ENCODE measurements at places on chromosomes 13 and 19.

GRCh38 chr13:44128552-44129001 lies 245.0 kb upstream of the SERP2 start:
- DNase-seq: no peak

GRCh38 chr13:25630329-25630900 lies 258.6 kb downstream of the ATP8A2 start:
- DNase-seq: no peak

DNA sequence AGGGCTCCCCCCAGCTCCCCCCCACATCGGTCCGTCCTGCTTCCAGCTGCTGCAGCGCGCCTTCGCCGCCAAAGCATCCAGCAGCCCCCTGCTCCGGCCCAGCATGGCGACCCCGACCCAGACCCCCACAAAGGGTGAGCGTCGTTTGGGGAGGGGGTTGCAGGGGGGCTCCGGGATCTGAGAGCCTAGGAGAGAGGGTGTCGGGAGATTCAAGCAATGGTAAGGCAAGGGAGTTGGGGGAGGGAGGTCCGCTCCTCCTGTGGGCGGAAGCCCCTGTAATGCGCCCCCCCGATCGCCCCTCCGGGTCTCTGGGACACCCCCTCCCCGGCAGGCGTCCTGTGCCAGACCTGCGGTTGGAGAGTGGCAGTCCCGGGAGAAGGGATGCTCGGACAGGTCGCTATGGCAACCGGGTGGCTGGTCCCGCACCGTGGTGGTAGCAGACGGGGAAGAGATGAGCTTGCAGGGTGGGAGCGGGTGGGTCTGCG lies at the start of gene FXYD7:
Gene FXYD7 (plus strand): TSS at position 25 of the 485 bp plus-strand sequence. CDS start 79 bp downstream, at position 104.
- no peak for DNase-seq

GRCh38 chr19:22945560-22945959 lies 57.4 kb downstream of the ZNF728 start:
- no peak for DNase-seq

DNA sequence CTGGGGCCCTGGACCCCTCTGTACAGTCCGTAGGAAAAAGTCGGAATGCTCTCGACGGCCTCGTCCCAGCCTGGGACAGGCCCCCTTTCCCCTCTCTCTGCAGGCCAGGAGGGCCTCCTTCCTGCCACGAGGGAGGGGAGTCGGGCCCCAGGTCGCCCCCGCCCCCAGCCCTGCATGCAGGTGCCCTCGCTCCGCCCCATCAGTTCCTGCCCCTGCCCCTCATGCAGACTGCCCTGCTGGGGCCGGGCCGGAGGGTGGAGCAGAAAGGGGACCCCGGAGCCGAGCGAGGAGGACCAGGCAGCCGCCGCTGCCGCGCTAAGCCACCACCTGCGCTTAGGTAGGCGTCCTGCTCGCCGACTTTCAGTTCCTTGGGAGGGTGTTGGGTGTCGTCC lies 7.3 kb downstream of the LYL1 start:
- no peak for DNase-seq

DNA sequence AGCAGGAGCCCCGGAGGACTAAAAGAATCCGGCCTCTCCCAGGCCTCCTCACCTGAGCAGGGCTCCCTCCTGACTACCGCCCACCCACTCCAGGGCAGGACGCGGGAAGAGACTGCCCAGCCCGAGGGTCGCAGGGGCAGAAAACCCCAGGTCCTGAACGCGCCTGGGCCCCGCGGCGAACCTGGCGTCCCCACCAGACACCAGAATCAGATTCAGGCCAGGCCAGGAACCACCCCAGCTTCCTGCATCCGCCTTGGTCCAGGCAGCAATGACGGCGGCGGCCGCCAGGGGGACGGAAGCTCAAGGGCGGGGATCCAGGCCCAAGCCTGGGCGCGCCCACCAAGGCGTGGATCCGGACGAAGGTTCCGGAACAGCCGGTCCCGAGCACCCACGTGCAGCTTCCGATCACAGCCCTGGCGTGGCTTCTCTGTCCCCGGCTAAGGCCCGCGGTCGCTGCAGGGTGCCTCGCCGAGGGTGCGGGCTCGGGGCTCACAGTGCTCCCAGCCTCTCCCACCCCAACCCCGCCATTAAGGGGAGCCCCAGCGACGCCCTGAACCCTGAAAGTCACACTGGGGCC lies 3.6 kb downstream of the LGALS7 start:
- peak; percentile 91 for DNase-seq

GRCh38 chr19:5011476-5012238 lies 42.7 kb downstream of the KDM4B start:
- no peak for DNase-seq

DNA sequence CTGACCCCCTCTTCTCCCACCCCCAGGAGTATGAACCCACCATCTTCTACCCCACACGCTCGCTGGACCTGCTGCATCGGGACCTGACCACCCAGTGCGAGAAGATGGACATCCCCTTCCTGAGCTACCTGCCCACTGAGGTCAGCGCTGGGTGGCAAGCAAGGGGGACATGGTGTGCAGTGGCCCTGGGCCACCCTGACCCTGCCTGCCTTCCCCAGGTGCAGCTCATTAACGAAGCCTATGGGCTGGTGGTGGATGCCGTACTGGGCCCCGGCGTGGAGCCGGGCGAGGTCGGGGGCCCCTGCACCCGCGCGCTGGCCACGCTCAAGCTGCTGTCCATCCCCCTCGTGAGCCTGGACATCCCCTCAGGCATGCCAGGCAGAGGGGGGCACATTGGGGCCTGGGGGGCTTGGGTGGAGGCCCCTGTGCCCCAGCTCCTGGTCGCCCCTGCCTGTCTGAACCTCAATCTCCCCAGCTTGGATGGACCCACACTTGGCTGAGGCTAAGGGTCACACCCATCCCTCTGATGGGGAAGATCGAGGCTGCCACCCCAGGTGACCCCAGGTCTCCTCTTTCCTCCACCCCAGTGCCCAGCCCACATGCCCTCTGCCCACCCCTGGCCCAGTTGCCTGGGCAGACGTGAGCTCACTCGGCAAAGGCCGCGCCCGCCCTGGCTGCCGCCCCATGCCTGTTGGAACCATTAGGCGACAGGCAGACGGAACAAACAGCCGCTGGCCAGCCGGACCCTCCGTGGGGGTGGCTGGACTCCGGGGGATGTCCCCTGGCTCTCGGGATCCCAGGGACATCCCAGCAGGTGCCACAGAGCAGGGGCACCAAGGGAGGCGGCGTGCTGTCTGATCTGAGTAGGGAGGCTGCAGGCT lies 2.5 kb upstream of the CILP2 start:
- no peak for DNase-seq

GRCh38 chr19:53600217-53600616 lies 31.6 kb upstream of the DPRX start:
- no peak for DNase-seq

- no peak for DNase-seq
Observed at GRCh38 chr19:35403116-35403760, 32.4 kb downstream of the GPR42 start.

GRCh38 chr13:109159650-109160309 lies 530.4 kb downstream of the MYO16 start:
- DNase-seq: no peak

GRCh38 chr13:95507991-95508390 lies 44.5 kb upstream of the CLDN10 start:
- no peak for DNase-seq

DNA sequence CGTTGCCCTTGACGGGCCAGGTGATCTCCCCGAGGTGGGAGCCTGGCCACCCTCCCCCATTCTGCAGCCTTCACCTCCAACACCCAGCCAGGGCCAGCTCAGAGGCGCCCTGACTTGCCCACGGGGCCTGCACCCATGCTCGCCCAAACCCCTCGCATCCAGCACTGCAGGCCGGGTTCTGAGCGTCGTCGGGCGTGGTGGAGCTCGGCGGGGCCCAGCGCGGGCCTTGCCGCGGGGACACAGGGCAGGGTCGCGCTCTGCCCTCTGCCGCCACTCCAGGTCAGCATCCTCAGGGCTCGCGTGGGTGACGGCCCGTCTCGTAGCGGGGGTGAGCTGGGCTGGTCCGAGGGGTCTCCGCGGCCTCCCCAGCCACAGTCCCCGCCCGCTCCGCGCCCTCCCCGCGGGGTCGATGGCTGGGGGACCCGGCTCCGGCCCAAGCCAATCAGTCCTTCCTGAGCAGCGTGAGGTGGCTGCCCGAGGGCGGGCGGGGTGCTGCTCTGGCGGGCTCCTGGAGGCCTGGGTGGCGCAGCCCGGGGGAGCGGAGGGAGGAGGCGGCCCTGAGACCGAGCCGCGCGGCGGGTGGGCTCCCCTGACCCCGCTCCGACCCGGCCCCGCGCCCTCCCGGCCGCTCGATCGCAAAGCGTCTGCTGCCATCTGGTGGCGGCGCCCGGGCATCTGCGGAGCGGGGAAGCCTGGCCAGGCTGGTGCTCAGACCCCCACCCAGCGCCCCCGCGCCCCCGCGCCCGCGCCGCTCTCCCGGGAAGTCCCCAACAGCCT lies 61.4 kb downstream of the CCNE1 start:
- peak; percentile 43 for DNase-seq

DNA sequence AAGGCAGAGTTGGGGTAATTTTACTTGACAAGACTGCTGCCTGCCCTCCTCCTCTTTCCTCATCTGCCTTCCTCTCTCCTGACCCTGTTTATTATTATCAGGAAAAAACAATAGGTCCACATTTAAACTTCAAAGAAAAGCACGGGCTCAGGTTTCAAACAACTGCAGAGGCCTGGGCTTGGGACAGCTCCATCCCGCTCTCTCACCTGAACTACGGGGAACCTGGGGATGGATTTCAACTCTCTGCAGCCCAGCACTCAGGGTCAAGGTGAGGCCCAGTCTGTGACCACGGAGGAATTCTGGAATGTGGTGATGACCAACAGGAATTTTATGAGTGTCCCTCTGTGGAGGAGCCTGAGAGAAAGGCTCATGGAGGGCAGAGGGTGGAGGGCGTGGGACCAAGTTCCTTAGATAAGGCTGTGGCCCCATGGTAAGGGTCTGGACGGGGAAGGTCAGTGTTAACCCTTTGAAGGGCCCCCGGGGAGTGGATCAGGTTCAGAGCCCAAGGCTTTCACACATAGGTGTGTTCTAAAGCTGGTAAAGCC lies 220.8 kb upstream of the MAB21L1 start:
- no peak for DNase-seq

- DNase-seq: no peak
Observed at GRCh38 chr13:63393112-63393511, 1977.5 kb upstream of the PCDH20 start.

DNA sequence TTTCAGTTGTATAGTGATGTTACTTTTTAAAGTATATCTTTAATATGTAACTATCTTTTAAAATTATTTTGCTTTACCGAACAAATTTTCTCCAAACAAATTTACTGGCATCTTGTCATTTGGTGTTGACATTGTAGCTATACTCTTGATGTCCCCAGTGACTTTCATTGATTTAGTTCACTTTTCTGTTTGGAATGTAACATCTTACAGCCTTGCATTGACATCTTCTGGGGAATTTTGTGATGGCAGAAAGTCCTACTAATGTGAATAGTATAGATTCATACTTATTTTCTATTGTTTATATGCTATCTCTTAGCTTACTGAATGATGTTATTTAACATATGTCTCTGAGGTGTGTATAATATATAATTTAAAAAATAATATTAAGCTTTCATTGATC lies 800.9 kb upstream of the ATXN8OS start:
- no peak for DNase-seq

GRCh38 chr19:6041991-6042481 lies 64.1 kb upstream of the RANBP3 start:
- no peak for DNase-seq

DNA sequence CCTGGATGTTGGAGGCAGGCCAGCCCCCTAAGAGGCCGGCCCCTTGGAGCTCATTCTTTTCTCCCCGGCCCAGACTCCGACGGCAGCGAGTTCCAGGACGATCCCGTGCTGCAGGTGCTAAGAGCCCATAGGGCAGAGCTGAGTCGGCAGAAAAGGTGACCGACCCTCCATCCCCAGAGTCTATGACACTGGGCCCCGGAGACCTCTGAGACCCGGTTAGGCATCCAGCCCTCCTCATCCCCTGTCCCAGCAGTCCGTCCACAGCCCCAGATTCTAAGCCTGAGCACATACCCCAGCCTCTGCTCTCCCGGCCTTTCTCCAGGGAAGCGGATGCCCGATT lies 7.3 kb upstream of the ARHGAP33 start:
- no peak for DNase-seq

DNA sequence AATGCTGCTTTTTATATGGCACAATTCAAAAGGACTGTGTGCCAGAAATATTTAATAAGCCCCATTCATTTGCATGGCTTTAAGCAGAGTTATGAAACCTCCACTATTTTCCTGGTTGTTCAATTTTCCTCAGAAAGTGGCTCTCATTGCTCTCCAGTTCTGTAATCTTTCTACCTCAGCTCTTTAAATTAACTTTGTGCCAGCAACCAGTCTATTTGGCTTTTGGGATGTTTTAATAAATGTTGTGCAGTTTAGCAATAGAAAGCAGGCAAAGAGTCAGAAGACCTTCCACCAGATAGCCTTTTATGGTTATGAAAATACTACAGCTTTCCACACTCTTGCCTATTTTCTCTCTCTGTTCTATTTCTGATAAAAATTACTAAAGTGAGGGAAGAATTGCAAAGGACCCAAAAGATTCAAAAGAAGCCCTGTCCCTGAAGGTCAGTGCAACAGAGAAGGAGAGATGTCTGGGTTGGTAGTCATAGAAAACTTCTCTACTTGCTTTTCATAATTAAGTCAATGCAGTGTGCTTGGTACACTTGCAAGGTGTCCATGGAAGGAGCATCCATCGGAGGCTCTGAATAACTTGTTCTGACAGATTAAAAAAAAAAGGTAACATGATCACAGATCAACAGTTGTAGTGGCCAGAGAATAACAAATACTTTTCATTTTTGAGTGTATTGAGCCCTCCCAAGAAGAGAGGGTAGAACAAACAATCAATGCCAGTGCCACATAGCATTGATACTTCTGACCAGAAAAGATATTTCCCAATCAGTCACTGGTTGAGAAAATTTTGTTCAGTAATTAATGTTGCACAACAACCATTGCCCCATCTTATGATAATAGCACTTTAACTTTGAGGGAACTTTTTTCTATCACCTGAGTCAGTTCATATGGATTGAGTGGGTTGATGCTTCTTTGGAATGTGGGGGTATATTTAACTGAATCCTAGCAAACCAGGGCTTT lies 48.4 kb upstream of the SPRY2 start:
- DNase-seq: no peak

- no peak for DNase-seq
Observed at GRCh38 chr13:69155136-69155535, 952.5 kb upstream of the ATXN8OS start.

GRCh38 chr13:59230484-59231264 lies 933.1 kb downstream of the DIAPH3 start:
- DNase-seq: no peak

DNA sequence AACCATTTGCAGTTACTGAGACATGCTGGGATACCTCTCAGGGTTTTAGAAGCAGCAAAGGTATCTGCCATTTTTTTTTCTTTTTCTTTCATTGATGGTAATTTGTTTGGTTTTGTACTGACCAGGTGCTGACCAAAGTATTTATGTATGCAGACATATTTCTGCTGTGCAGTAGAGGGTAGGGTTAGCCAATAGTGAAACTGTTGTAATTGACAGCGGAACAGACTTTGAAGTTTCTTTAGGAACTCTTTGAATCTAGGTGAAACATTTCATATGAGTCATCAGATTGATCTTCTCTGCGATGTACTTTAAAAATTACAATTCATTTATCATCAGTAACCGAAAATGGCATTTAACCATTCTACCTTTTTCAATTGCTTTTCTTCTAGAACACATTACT lies 63.0 kb downstream of the ITGBL1 start:
- DNase-seq: no peak

Measured in omental fat pad (tissue), 4 donors.